ENCODE measurements at places on chromosomes 11 and 22.

- DNase-seq, result peak; percentile 77
Observed at GRCh38 chr22:18091916-18092526, 14.2 kb downstream of the PEX26 start.

DNA sequence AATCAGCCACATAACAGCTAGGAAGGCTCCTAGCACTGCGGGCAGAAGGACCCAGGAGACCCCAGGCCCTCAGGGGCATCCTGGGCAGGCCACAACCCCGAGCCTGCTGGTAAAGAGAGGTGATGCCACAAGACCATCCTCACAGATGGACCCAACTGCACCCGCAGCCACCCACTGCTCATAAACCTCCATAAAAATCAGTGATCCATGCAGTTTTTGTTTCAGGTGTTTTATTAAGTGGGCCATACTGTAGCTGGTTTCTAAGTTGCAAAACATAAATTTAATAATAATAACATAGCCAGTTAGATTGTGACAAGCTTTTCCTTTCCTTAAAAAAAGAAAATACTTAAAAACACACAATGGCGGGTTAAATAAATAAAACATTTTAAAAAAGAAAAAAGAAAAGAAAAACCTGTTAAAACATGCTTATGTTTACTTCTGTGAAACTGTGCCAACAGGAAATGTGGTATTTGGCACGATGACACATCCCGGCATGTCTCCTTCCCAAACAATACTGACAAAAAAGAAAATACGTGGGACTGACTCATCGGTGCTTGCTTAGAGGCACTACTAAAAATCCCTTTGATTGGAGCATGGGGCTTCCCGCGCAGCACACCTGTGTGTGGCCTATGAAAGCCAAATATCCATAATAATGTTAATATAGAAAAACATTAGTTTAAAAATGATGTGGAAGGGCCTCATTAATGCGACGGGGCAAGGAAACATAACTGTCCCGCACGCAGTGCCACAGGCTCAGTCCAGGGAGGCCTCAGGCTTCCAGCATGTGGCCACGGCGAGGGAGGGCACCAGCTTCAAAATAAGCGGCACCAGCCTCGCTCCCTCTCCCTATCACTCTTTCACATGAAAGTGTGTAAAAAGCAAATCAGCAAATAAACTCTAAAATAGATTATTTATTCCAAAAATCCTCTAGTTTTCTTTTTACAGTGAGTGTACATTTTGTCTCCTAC lies 47.5 kb upstream of the SCUBE2 start:
- no peak for DNase-seq

DNA sequence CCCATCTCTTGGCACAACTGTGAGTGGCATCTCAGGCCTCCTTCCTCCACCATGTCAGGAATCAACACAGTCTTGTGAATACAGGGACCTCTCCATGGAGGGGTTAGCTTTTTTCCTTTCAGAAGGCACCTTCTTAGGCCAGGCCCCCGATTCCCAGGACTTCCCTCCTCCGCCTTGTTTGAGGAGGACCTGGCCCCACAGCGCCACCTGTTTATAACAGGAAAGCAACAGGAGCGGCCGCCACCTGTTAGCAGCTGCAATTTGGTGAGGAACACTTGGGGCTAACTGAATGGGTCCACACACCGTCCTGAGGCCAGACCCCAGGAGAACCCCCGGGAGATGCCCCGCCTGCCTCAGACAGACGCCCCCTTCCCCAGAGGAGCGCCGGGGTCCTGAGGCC lies 3.8 kb upstream of the PKP3 start:
- no peak for DNase-seq

GRCh38 chr11:70314730-70315129 lies 44.2 kb downstream of the PPFIA1 start:
- DNase-seq, result no peak

GRCh38 chr22:19172213-19173046 lies 6.1 kb downstream of the SLC25A1 start:
- no peak for DNase-seq

GRCh38 chr11:2211113-2211971 lies 39.7 kb upstream of the TH start:
- peak; percentile 23 for DNase-seq

GRCh38 chr11:36361472-36361871 lies 65.4 kb downstream of the PRR5L start:
- DNase-seq, result no peak

DNA sequence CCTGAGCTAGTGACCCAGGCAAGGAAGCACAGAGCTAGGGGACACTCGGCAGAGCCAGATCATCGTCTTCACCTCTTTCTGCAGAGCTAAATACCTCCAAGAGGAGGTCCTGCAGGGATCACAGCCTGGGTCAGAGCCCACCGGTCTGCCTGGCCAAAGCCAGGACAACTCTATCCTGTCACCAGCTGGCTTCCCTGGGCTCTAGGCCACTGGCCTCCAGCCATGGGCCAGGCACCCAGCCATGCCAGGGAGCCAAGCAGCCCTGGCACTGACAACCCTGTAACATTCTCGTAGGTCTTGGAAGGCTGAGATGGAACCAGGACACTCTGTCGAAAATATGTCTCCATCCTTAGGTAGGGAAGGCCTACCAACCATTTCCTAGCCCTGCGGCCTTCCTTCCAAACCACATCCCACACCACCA lies 270.1 kb downstream of the BUD13 start:
- no peak for DNase-seq

- DNase-seq, result no peak
Observed at GRCh38 chr22:47484960-47485569, 722.6 kb downstream of the TBC1D22A start.
